SIG-M5 (cell line): ENCODE measurements at places on chromosomes 1 and 21.

DNA sequence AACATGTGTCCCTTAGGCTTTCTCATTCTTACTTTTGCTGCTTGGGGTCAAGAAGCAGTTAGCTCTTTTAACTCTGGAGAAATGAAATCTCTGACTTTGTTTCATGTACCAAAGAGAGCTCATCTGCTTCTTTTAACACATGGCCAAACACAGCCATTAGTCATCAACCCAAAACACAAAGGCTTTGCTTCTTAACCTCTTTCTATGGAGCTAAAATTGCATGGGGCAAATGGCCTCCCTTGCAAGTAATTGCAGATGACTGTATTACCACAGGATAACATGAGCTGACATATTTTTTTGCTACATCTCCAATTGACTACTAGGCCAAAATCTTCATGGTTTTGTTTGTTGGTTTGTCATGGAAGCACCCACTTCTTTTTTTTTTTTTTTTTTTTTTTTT lies 300.9 kb downstream of the BRINP3 start:
- DNase-seq, result no peak

- peak; percentile 68 for DNase-seq
Measured at GRCh38 chr1:219324629-219325367, 151.1 kb downstream of the LYPLAL1 start.

- DNase-seq, result no peak
Measured at GRCh38 chr1:156079762-156080161, 2.5 kb downstream of the MEX3A start.

GRCh38 chr1:199283794-199284193 lies 645.0 kb downstream of the PTPRC start:
- no peak for DNase-seq

DNA sequence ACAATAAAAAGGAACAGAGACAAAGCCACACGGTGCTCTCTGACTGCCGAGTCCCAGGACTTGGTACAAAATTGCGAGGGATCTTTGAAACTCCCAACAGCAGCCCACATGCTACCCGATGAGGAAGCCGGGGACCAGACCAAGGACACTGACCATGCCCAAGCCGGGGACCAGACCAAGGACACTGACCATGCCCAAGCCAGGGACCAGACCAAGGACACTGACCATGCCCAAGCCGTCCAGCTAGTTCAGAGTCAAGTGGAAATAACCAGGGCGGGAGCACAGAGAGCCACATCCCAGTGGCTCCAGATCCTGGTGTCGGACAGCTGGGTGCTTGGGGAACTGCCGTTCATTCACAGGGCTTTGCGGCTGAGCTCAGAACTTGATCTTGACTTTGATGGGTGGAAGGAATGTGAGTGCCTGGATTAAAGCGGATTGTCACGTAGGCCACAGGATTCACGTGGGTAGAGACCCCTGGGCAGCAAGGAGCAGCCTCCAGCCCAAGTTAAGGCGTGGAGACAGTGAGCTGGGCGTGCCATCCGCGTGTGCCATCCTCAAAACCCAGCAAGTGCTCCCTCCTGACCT lies 16.5 kb upstream of the TRAPPC10 start:
- no peak for DNase-seq

DNA sequence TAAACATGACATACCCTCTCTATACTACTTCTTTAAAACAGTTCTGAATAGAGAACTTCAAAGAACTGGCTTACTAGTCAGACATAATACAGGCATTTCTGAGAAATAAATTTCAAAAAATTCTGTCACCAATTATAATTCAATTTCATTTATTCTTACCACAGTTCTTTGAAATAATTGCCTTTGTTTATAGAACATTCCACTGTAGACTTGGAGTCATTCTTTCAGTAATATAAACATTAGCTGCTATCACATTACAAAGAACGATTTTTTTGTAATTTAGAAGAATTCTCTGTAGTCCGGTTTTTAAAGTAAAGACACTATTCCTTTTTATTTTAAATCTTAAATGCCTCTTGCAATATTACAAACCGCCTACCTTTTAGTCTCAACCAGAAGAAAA lies 146.4 kb upstream of the COL11A1 start:
- DNase-seq, result no peak

DNA sequence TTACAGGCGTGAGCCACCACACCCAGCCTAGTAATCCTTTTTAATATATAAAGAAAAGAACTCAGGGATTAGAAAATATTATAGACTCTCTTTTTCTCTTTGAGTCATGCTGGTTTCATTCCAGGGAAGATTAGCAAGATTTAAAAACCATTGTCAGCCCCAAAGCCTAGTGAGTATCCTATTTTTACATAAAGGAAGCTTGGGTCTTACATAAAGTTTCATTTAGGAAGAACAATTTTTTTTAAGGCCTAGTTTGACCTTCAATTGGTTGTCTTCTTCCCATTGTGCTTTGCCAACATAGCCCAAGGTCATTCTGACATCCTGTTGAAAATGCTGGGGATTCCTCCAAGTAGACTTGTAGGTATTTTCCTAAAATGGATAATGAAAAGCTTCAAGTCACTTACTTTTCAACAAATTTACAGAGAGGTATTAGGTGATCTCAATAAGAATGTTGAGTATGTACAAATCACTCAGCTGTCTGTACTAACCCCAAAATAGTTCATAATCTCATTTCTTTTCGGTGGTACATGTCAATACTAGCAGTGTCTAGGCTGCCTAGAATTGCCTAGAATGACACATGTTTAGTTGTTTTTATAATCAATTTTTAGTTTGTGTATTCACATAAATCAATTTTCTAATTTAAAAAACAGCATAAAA lies 4.3 kb upstream of the KIF14 start:
- DNase-seq, result no peak

DNA sequence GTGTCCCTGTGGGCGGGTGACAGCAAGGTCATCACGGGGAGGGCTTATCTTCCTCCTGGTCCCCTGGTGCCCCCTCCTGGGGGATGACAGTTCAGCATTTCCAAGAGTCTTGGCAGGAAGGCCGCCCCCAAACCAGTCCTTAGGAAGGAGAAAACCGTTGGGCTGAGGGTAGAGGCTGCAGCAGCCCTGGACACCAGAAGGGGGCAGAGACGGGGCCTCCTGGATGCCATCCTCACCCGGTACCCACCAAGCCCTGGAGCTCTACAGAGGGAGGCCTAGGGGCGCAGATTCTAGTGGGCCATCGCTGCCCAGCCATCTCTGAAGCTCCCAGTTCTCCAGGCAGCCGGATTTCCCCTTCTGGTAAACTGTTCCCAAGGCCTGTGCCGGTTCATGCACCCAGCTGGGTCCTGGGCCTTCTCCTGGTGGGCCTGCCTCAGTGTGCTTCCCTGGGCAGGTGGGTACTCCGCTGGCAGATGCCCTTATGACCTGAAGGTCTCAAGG lies 14.8 kb upstream of the ZNF669 start:
- DNase-seq, result no peak

DNA sequence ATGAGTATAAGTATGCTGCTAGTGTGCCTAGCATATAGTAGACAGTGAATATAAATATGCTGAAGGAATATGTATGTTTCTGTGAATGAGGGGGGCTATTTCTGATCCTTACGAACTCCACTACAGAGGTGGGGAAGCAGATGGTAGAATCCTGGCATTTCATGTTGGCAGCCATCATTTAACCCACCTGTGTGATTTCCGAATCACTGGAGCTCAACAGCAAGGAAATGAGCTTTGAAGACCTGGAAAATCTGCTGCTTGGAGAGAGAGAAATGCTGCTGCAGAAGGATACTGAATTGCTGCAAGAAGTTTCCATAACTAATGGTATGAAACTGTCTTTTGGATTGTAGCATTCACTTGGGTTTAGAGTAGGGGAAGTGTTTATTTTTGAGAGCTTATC lies 83.5 kb downstream of the RABGAP1L start:
- no peak for DNase-seq

- DNase-seq, result no peak
Measured at GRCh38 chr1:204314171-204314892, 45.4 kb downstream of the PLEKHA6 start.

- DNase-seq, result no peak
Measured at GRCh38 chr1:247332623-247333361, 1.1 kb upstream of the ZNF496 start.

DNA sequence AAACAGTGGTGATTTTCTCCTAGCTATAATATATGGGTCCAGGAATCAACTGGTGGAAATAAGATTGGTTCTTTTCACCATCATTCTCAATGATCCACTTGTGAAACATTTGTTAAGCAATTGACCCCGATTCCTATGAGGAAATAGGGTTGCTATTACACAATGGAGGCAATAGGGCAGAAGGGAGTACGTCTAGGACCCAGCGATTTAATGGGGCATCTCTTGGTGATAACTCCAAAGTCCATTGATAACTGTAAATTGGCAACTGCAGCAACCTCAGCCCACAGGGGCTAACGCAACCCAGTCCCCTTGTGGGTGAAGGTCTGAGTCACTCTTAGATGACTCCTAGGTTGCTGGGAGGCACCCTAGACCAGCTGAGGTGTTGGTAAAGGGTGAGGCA lies 62.5 kb upstream of the BARHL2 start:
- no peak for DNase-seq

- no peak for DNase-seq
Measured at GRCh38 chr1:43232482-43232881, 37.3 kb upstream of the TMEM125 start.

- DNase-seq, result no peak
Measured at GRCh38 chr1:226443439-226443838, 35.5 kb upstream of the PARP1 start.

- DNase-seq, result no peak
Measured at GRCh38 chr1:230753586-230754251, 6.5 kb downstream of the CAPN9 start.

- no peak for DNase-seq
Measured at GRCh38 chr1:25120281-25120680, 112.0 kb downstream of the SYF2 start.

- no peak for DNase-seq
Measured at GRCh38 chr1:22176258-22176657, 33.4 kb upstream of the WNT4 start.

GRCh38 chr1:14238472-14239307 lies 359.8 kb upstream of the KAZN start:
- no peak for DNase-seq

DNA sequence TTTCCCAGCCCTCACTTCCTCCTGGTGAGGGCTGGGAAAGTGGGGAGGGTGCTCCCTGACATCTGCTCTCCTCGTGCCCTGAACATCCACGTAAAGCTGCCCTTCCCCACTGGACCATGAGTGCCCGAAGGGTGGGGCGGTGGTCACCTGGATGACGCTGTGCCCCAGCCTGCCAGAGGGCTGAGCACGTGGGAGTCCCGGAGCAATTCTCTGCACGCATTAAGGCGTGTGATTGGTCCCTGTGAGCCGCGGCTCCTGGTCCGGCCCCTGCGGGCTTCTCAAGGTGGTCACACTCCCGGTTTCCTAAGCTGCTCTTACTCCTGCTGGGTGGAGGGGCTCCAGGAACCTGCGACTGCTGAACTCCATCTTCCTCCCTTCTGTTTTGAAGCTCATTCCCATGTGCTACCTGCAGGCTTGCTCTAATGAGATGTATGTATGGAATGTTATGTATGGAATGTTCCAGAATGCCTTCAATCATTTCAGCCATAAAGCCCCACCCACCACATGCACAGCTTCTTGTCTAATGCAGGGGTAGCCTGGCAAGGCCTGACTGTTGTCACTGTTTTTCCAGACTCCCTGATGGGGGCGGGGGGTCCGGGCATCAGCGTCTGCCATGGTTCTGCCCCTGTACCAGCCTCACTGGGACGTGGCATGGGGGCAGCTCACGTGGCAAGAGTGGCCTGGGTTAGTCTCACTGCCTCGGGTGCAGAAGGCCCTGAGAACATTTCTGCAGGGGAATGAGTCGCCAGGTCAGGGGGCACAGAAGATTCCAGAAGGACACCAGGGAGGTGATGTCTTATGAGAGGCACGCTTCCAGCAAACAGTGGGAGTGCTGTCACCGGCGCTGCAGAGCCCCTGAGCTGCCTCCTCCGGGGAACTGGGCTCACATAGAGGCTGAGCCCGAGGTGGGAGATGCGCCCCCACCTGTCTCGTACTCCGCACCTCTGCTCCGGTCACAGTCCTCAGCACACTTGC lies 19.4 kb downstream of the KRTAP10-1 start:
- DNase-seq, result no peak

DNA sequence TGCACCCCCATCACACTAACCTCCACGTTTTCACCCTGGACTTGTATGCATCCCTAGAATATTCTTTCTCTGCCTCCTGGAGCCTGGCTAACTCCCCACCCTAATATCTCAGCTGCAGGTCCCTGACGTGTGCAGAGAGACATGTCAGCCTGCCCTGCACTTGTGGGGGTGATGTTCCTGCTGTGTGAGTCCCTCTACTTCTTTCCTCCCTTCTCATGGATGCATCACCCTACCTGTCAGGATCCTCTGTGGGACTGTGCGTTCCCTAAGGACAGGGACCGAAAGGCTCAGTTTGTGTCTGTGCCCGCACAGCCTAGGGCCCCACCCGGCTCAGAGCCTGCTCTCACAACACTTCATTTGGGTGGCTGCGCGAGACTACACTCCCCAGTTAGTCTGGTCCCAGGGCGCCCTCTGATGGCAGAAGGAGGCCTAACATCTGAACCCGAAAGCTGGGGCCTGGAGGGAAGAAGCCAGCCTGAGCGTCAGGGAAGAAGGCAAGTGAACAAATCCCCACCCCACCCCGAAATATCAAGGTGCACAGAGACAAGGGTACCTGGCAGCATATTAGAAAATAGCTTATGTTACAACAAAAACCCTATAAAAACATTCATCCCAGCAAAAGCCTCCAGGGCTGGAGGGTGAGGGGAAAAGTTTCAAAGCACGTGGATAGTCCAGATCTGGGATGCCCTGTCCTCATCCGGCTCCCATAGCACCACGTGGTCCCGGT lies 3.7 kb downstream of the CD52 start:
- DNase-seq, result peak; percentile 33

DNA sequence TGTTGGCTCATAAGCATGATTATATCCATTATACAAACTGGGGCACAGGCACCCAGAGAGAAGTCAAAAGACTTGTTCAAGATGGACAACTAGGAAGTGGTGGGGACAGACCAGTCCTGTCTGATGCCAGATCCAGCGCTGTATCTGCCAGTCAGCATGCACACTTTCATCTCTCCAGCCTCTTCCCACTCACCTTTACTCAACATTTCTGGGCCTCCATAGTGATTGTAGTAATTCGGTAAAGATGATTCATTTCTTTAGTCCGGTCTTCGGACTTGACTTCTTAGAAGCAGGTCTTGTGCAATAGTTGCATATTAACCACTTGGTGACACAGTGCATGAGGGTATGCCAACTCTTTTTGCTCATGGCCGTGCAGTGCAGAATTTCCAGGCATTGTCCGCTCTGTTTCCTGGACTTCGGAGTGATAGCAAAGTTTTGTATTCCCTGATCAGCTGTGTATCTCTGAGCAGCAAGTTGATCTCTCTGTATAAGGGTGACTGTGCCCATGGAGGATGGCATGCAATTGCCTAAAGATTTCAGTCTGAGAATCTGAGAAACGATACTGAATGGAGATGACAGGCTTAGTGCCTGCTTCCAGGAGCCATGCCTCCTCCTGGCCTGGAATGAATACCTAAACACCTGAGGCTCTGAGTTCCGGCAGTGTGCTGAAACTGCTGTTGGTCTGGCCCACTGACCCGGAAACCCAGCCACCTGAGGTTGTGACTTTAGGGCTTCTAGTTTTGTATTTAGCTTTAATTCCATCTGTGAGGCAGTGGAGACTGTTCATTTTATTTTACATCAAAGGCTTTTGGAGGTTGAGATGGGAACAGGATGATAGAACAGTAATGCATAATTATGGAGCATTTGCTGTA lies 39.0 kb downstream of the GALNT2 start:
- DNase-seq, result no peak

GRCh38 chr1:36829066-36829465 lies 205.2 kb downstream of the GRIK3 start:
- DNase-seq, result no peak
